ENCODE measurements at places on chromosomes 1 and 21.

GRCh38 chr1:1141244-1141910 is 25.5 kb upstream of the C1orf159 start:
- no peak for DNase-seq

DNA sequence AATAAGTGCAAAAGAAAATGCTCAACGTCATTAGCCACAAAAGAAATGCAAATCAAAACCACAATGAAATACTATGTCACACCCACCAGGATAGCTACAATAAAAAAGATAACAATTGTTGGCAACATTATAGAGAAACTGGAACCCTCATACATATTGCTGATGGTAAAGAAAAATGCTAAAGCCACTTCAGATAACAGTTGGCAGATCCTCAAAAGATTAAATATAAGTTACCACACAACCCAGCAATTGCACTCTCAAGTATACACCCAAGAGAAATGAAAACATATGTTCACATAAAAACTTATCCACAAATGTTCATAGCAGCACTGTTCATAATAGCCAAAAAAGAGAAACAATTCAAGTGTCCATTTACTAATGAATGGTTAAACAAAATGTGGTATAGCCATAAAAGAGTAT is 20.7 kb downstream of the TRIM33 start:
- no peak for DNase-seq

DNA sequence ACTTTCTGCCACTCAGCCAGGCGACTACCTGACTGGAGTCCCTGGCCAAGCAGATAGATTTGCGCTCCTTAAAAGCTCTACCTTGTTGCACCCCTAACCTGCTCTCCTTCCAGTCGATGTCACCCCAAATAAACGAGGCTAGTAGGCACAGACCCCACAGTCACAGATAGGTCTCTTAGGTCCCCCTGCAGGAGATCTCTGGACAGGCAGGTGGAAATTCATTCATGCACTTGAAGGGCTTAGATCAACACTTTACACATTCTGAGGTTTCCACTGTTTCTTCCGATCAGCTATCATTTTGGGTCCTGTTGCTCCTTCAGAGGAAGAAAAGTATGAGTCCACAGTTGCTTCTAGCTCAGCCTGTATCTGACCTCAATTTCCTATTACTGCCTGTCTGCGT is 272.6 kb upstream of the FMN2 start:
- no peak for DNase-seq

- no peak for DNase-seq
Measured at GRCh38 chr21:31182231-31183140, 144.2 kb upstream of the KRTAP19-8 start.

GRCh38 chr1:231781892-231782291 is 155.3 kb downstream of the DISC1 start:
- no peak for DNase-seq

DNA sequence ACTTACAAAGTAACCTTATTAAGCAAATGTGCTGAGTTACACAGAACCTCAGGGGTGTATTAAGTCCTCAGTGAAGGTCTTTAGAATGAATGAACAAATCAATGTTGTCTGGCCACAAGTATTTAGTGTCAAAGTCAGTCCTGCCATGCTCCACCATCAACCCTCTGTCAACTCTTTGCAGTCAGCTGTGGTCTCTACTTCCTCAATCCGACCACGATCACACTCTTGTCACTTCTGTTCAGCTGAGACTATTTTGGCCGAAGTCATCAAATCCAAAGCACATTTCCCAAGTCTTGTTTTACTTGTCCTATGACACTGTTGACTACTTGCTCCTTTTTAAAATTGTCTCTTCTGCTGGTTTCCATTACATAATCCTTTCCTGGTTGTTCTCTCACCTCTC is 173.5 kb downstream of the ST6GALNAC5 start:
- DNase-seq: no peak

GRCh38 chr1:6854166-6854565 is 68.9 kb downstream of the CAMTA1 start:
- DNase-seq: no peak

DNA sequence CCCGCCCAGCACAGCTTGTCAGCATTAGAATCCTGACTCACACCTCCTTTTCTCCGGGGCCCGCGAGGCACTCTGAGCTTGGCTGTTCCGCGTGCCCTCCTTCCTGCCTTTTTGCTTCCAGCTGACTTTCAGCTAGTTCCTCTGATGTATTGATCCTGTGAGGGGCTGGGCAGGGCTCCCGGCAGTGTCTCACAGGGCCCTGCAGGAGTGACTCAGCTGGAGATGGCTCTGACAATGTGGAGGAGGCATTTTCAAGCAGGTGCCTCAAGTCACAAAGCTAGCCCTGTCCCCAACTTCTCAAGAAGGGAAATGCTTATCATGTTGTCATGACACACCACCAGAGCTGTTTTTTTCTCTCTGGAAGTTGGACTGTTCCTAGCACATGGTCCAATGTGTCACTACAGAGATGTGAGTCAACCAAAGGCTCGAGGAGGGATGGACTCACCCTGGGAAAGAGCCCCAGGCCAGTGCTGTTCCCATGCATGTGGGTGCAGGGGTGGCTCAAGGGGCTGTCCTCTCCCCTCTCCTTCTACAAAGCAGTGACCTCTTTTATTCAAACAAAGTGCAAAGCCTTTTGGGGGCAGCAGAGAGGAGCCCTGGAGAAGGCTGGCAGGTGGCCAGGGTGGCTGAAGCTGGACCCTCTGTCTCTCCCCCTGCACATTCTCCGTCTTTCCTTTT is 30.6 kb downstream of the SYT6 start:
- no peak for DNase-seq

GRCh38 chr1:46180082-46180616 is 3.9 kb upstream of the P3R3URF start:
- peak; percentile 83 for DNase-seq

- no peak for DNase-seq
Measured at GRCh38 chr1:231084353-231084752, 44.3 kb upstream of the FAM89A start.

DNA sequence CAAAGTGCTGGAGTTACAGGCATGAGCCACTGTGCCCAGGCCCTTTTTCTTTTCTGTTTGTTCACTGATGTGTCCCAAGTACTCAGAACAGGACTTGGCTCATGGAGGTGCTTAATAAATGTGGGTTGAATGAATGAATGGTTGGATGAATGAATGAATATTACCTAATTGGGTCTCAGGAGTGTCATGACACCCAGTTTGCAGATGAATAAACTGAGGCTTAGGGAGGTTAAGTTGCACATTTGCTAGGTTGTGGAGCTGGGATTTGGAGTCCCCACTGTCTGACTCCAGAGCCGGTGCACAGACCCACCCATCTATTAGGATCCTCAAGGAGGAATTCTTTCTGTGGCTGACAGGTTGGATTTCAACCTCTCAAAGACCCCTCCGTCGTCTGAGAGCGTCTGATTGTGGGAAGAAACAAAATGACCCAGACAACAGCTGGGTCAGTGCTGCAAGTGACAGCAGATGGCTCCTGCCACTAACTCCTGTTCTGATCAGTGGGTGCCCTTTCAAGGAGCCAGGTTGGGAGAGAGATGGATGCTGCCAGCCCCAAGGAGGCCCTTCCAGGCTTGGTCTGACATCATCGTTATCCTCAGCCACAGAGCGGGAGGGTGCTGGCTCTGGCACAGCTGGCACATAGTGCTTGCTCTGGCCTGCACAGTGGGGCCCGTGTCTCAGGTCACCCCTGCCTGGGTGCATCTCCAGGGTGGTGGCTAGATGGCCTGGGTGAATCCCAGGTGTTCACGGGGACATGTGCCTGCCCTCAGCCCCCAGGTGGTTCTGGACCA is 24.2 kb downstream of the ARHGEF10L start:
- no peak for DNase-seq

- DNase-seq: no peak
Measured at GRCh38 chr1:113415310-113416070, 25.2 kb downstream of the MAGI3 start.

GRCh38 chr1:34885405-34886247 is 26.1 kb upstream of the SMIM12 start:
- DNase-seq: peak; percentile 41

DNA sequence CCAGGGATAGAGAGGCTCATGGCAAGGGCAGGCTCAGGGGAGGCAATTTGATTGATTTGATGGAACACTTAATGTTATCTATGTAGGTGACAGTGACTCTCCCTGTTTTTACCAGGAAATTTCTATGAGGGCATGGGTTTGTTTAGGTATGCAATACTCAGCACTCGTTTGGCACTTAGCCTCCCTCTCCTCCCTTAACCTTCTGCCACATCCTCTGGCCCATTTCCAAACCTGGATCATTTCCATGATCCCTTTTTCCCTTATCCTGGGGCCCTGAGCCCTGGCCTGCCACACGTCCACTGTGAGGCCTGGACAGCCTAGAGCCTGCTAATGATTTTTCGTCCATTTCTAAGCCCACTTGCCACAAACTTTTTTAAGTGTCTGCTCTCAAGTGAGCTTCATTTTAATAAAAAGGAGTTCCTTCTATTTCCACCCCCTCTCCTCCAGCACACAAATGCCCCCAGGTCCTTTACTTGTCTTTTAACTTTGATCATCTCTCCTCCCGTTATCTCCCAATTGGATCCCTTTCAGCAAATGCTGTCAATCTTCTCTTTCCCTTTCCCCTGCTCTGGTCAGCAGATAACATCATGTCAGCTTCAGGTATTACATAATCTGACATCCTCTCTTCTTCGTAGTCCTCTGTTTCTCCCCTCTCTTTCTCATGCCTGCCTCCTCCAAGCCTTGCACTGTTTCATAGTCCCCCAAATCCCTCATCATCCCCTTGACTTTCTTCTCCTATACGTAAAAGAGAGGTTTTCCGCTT is 37.8 kb upstream of the GADD45A start:
- DNase-seq: no peak

- DNase-seq: no peak
Measured at GRCh38 chr1:42784946-42785693, at the start of gene TMEM269. Gene TMEM269 (plus strand): TSS chr1:42784991. CDS start chr1:42789894, 4,903 bp downstream.

DNA sequence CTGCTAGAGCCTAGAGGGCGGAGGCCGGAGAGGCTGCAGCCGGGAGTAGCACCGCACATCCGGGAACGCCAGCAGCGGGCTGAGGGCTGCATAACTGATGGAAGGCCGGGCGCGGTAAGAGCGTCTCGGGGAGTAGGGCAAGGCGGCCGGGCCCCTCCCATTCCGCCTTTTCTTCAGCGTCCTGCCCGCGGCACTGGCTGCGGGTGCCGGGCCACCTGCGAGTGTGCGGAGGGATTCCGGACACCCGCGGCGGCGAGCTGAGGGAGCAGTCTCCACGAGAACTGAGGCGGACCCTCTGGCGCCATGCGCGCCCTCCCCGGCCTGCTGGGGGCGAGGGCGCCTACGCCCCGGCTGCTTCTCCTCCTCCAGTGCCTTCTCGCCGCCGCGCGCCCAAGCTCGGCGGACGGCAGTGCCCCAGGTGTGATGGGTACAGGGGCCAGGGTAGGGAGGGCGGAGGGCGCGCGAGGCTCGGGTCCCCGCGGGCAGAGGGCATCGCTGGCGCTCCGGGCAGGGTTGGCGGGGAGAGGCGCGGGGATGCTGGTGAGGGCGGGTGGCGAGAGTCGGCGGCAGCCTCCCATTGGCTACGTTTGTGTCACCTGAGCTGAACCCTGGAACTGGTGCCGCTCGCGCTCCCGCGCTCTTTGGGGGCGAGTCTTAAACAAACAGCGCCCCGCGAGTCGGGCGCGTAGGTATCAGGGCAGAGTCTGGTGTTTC is 334.4 kb downstream of the SRGAP2C start:
- DNase-seq: peak; percentile 58

GRCh38 chr1:4701276-4701675 is 46.9 kb downstream of the AJAP1 start:
- DNase-seq: no peak

DNA sequence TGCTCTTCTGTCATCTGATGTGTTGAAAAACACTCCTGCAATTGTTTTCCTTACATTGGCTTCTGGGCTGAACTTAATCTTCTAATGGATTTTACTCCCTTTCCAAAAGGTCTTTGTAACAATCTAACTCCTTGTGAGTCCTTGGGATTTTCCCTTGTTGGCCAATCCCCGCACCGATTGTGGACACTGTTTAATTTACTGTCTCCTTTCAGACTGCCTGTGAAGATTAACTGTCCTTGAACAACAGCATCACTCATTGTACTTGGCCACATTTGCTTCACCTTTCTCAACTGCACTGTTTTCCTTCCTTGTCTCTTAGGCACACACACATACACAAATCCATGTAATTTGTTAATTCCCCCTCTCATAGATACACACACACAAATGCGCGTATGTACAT is 120.4 kb downstream of the SPATA46 start:
- no peak for DNase-seq

DNA sequence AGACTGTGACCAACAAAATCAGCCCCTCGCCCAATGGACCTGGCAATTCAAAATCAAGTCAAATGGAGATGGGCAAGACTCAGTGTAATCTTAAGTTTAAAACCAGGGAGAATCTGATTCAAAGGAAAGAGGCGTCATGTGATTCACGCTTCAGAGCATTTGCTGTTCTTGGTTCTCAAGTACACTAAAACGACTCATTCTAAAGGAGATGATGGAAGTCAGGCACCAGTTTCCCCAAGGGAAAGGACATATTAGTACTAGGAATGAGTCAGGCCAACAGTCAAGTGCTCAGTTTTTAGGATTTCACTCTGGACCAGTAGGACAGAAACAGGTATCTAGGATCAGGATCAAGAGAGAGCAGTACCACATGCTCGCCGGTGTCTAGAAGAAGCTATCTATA is 429.6 kb downstream of the PLPP3 start:
- DNase-seq: no peak

GRCh38 chr1:204041803-204042505 is 31.0 kb upstream of the SOX13 start:
- DNase-seq: no peak
